ENCODE measurements at places on chromosomes 6 and 20. TPM values are rescaled to one million over a fixed set of nuclear protein-coding genes. Genes with fewer than 3 reads are reported as not detected.

DNA sequence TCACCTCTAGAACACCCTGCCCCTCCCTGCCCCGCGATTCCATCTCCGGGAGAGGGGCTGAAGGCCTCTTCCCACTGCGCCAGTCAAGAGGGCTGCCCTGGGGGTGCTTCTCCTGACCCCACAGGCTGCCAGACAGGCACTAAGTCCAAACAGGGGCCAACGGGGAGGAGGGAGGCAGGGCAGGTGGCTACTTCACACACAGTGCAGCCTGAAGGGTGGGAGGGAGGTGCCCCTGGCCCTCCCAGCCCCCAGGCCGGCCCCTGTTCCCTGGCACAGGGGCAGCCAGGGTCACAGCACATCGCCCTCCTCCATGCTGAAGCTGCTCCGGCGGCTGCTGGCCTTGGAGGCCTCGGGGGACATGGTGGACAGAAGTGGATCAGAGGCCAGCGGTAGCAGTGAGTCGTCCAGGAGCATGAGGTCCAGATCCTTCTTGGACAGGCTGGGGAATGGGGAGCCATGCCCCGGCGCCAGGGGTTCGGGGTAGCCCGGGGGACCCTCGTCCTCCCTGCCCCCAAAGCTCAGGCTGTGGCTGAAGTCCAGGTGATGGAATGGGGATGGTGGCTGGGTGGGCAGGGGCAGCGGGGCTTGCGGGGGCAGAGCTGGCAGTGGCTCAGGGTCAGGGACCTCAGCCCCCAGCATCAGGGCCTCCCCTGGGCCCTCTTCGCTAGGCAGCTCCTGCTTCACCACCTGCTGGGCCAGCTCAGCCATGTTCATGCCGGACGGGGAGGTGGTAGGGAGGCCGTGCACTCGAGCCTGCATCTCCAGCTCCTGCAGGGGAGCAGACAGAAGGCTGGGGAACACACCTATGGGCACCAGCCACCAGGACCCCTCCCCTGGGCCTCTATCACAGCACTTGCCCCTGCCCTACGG lies 46.3 kb downstream of the MDFI start:
- peaks cover 4% of the 10 kb centered on the region for H3K4me1 ChIP-seq
- DNase-seq: no peak
- no peak overlapping the region for H3K27ac ChIP-seq
- H3K4me3 ChIP-seq: no peak overlapping the region
- H3K36me3 ChIP-seq: no peaks in the 10 kb centered on the region
- no peaks in the 10 kb centered on the region for H3K27me3 ChIP-seq

- H3K27ac ChIP-seq: no peak overlapping the region
- H3K27me3 ChIP-seq: no peaks in the 10 kb centered on the region
- H3K4me3 ChIP-seq: no peak overlapping the region
These were observed 302.3 kb downstream of the TENT5A start for GRCh38 chr6:81450180-81450579.

DNA sequence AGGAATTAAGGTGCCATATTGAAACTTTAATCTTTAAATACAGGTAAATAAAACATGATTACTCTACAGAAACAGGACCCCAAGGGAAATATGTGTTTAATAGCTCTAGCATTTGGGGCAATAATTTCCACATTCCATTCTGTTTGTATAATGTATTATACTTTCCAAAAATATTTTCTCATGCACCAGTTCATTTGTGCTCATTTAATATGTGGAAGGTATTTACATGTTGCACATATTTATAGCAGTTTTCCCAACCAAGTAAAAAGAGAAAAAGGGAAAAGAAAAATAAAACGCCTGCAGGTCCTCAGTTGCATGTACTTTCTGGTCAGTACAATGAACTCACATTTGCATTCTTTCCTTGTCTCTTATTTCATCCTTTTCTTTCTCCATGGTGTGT lies 129.5 kb upstream of the SULF2 start:
- H3K36me3 ChIP-seq: no peaks in the 10 kb centered on the region
- no peaks in the 10 kb centered on the region for H3K4me1 ChIP-seq
- H3K27ac ChIP-seq: no peak overlapping the region
- no peaks in the 10 kb centered on the region for H3K27me3 ChIP-seq
- no peak overlapping the region for H3K4me3 ChIP-seq
- no peak for DNase-seq

GRCh38 chr6:168158213-168158979 lies 79.4 kb upstream of the FRMD1 start:
- no peaks in the 10 kb centered on the region for H3K36me3 ChIP-seq
- no peak for DNase-seq
- H3K4me1 ChIP-seq: no peaks in the 10 kb centered on the region
- no peak overlapping the region for H3K4me3 ChIP-seq
- no peak overlapping the region for H3K27ac ChIP-seq
- no peaks in the 10 kb centered on the region for H3K27me3 ChIP-seq

- no peak overlapping the region for H3K4me3 ChIP-seq
- no peaks in the 10 kb centered on the region for H3K36me3 ChIP-seq
- H3K4me1 ChIP-seq: peaks cover 7% of the 10 kb centered on the region
- H3K27me3 ChIP-seq: no peaks in the 10 kb centered on the region
- DNase-seq: no peak
These were observed 58.6 kb upstream of the EEF1A1 start for GRCh38 chr6:73579389-73579788.

Gene ZBP1
- total RNA-seq: 24.7 TPM

GRCh38 chr6:75986935-75987334 lies 85.5 kb downstream of the IMPG1 start:
- H3K27me3 ChIP-seq: no peaks in the 10 kb centered on the region
- no peaks in the 10 kb centered on the region for H3K36me3 ChIP-seq
- H3K4me1 ChIP-seq: no peaks in the 10 kb centered on the region
